ENCODE measurements at places on chromosomes 12 and 14. TPM values are rescaled to one million over a fixed set of nuclear protein-coding genes. Genes with fewer than 3 reads are reported as not detected.

DNA sequence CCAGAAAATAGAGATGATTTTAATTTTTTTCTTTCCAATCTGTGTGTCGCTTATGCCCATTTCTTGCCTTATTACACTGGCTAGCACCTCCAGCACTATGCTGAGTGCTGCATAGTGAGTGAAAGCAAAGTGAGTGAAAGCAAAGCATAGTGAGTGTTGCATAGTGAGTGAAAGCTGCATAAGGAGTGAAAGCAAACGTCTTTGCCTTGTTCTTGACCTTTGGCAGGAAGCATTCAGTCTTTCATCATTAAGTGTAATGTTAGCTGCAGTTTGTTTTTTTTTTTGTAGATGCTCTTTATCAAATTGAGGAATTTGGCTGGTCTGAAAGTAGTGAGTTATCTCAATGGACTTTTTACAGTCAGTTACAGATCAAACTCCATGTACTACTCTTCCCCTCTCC is 6.9 kb upstream of the CORO1C start:
- DNase-seq, result no peak

- DNase-seq, result no peak
Observed at GRCh38 chr14:58876608-58877007, 238.8 kb downstream of the DACT1 start.

- DNase-seq, result no peak
Observed at GRCh38 chr12:103731539-103731938, 109.5 kb downstream of the NT5DC3 start.

DNA sequence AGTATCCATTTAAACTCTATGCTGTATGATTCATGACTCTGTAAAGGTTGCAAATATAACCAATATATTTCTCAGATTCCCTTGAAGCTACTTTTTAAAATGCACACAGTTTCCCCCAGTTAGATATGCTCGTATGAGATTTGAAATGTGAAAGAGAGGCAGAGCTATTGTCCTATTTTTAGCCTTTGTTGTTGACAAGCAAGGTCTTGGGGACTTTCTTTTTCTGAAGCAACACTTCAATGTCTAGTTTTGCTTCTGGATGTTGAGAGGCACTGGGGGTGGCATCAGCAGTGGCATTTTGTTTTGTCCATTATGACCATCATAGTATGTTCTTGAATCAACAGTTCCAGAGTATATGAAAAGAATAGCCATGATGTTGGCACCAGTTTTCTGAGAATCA is 63.4 kb downstream of the ASCL1 start:
- DNase-seq, result no peak

DNA sequence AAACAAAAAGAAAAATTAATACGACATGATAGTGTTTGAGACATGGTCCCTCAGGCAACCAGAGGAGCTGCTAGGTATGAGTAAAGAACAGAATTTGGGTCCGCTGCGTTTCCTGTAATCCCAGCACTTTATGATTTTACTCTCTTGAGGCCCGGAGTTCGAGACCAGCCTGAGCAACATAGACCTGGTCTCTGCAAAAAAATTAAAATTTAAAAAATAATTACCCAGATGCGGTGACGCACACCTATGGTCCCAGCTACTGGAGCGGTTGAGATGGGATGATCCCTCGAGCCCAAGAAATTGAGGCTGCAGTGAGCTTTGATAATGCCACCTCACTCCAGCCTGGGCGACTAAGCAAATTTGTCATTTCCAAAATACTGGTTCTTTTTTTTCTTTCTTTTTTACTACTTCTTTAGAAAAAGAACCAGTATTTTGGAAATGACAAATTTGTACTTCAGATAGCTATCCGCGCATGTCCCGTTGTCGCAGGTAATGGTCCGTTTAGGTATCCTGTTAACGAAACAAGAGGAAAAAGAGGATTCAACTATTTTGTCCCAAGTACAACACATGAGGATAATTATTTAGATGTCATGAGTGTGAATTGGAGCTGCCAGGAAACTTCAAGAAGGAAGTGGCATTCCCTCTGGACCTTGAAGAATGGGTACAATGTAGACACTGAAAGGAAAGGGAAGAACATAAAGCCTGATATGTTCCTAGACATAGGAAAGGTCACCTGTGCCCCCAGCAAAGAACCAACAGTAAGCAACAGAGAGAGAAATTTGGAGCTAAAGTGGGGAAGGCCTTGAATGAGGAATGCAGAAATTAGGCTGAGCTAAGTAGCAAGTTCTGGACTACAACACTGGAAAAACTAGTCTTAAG is 1.2 kb upstream of the HECTD1 start:
- DNase-seq, result no peak

The TBPL2 gene
- not detected for total RNA-seq
